T-cell (primary cell): ENCODE measurements at places on chromosomes 4 and X.

DNA sequence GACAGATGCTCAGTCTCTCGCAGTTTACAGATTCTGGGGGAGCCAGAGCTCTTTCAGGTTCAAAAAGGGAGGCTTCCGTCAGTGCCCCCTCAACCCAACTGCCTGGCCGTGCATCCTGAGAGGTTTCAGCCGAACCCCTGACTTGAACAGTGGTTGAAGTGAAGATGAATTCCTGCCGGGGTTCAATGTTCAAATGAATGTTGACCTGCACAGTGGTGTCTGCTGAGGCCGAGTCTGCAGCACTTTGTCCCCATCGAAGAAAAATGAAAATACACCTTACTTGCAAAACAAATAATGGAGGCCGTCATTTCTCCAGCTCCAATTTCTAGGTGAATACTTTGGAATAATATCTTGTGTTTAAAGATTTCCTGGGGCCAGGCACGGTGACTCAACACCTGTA is 33.7 kb downstream of the GYG2 start:
- no peak overlapping the region for H3K27ac ChIP-seq
- DNase-seq, result no peak
- H3K36me3 ChIP-seq, result no peaks in the 10 kb centered on the region
- no peaks in the 10 kb centered on the region for H3K4me1 ChIP-seq
- no peaks in the 10 kb centered on the region for H3K27me3 ChIP-seq

DNA sequence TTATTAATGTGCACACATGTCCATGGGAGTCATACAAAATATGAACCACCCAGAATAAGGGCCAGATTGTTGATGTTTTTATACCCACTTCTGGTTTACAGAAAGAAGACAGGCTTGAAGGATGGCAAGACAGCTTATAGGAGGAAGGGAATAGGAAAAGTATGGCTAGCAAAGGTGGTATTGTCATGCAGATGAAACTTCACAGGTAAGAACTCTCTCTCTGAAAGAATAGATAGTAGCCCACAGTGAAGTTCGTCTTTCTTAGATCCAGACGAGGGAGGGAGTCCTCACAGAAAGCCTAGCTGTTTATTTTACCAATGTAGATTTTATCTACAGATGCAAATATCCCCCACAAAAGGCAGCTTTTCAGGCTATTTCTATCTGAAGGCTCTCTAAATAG is 43.7 kb upstream of the SPIN4 start:
- H3K27me3 ChIP-seq, result no peaks in the 10 kb centered on the region
- H3K36me3 ChIP-seq, result no peaks in the 10 kb centered on the region
- no peak for DNase-seq
- no peak overlapping the region for H3K4me3 ChIP-seq
- H3K4me1 ChIP-seq, result no peaks in the 10 kb centered on the region

DNA sequence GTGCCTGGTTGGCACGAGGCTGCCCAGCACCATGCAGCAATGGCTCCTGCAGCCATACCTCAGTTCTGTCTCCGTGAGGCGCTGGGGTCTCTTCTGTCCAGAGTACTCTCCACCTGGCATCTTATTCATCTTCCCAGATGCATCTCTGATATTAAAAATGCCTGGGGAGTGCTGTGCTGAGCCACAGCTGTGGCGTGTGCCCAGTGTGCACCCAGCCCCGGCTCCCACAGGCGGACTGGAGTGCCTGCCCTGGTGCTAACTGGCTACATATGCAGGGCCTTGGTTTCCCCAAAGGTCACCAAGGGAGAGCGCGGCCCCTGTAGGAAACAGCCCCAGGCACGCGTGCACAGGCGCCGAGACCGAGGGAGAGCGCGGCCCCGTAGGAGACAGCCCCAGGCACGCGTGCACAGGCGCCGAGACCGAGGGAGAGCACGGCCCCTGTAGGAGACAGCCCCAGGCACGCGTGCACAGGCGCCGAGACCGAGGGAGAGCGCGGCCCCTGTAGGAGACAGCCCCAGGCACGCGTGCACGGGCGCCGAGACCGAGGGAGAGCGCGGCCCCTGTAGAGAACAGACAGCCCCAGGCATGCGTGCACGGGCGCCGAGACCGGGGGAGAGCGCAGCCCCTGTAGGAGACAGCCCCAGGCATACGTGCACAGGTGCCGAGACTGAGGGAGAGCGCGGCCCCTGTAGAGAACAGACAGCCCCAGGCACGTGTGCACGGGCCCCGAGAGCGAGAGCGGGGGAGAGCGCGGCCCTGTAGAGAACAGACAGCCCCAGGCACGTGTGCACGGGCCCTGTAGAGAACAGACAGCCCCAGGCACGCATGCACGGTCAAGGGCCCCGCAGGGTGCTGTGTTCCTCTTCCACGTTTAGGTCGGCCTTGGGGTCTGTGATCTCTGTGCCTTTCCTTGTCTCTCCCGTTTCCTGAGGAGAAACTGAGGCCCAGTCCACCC is 14.5 kb downstream of the TMEM175 start:
- H3K4me3 ChIP-seq, result no peak overlapping the region
- peaks cover 8% of the 10 kb centered on the region for H3K4me1 ChIP-seq
- no peaks in the 10 kb centered on the region for H3K27me3 ChIP-seq
- no peak for DNase-seq

- DNase-seq, result no peak
- no peak overlapping the region for H3K4me3 ChIP-seq
These were observed 447.7 kb downstream of the STIM2 start for GRCh38 chr4:27308379-27308778.

GRCh38 chrX:12460929-12461328 is 322.7 kb downstream of the FRMPD4 start:
- no peak overlapping the region for H3K4me3 ChIP-seq
- H3K27me3 ChIP-seq, result no peaks in the 10 kb centered on the region
- H3K4me1 ChIP-seq, result no peaks in the 10 kb centered on the region
- H3K27ac ChIP-seq, result no peak overlapping the region

- no peaks in the 10 kb centered on the region for H3K36me3 ChIP-seq
- H3K4me3 ChIP-seq, result no peak overlapping the region
- no peak for DNase-seq
- no peak overlapping the region for H3K27ac ChIP-seq
- no peaks in the 10 kb centered on the region for H3K4me1 ChIP-seq
These were observed 83.9 kb downstream of the QDPR start for GRCh38 chr4:17427991-17428390.

DNA sequence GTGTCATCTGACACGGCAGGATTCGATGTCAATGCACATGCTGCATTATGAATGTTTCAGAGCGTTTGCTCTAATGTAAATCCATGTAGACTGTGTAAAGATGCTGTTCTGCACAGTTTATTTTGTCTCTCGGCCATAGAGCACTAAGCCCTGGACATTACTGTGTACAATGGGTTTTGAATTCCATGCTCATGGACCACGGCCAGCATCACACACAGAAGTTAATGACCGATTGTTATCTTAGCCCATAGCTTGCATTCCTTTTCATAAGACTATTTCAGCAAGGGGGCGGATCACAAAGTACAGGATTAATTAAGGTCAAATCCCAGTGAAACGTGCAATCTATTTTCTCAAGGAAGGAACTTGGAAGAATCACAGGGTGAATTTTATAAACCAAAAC is 286.1 kb upstream of the TENM3 start:
- no peak overlapping the region for H3K27ac ChIP-seq
- H3K36me3 ChIP-seq, result no peaks in the 10 kb centered on the region
- H3K4me1 ChIP-seq, result no peaks in the 10 kb centered on the region
- no peak overlapping the region for H3K4me3 ChIP-seq
- no peak for DNase-seq

DNA sequence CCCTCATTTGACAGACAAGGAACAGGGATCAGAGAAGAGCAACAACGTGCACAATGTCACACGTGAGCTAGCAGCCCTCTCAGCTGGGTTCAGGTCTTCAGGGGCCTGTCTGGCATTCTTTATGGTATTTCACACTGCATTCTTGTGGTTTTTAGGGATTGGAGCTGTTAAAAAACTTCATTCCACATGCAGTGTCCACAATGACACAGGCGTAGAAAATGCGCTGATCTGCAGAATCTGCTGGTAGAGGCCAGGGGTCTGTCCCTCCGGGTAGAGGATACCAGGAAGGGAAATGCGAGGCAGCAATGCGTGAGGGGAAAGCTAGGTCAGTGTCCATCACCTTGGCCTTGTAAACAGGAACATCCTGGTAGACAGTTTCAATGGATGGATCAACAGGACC is 36.6 kb downstream of the MAP7D3 start:
- H3K27ac ChIP-seq, result no peak overlapping the region
- H3K36me3 ChIP-seq, result no peaks in the 10 kb centered on the region
- no peaks in the 10 kb centered on the region for H3K27me3 ChIP-seq
